Stimulated activated memory B cell treated with anti-CD40 and anti-IgM and Interleukin-4, amounts not matched to agents 10 μg/mL and 1 μg/mL and 100 μg/mL, for 72 hours (primary cell): ENCODE measurements at places on chromosomes 5 and 9.
A peak's percentile ranks its signal among the peaks of the same experiment; 100 is the strongest.

DNA sequence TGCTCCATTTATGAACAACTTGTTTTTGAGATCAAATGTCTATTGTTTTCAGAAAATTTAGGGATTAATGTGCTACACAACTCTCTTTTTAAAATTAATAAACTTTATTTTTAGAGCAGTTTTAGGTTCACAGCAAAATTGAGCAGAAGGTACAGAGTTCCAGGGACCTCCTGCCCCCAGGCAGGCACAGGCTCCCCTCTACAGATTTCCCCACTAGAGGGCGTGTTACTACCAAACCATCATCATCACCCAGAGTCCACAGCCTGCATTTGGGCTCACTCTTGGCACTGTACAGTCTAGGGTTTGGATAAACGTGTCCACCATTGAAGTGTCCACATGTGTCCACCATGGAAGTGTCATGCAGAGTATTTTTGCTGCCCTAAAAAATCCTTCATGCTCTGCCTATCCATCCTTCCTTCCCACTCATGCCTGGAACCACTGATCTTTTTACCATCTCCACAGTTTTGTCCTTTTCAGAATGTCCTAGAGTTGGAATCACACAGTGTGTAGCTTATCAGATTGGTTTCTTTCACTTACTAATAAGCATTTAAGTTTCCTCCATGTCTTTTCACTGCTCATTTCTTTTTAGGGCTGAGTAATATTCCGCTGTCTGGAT, 61.7 kb downstream of the MRPL36 start:
- ATAC-seq, result no peak

- no peak for ATAC-seq
These were observed 15.7 kb downstream of the PIP5K1B start for GRCh38 chr9:68720656-68721313.

DNA sequence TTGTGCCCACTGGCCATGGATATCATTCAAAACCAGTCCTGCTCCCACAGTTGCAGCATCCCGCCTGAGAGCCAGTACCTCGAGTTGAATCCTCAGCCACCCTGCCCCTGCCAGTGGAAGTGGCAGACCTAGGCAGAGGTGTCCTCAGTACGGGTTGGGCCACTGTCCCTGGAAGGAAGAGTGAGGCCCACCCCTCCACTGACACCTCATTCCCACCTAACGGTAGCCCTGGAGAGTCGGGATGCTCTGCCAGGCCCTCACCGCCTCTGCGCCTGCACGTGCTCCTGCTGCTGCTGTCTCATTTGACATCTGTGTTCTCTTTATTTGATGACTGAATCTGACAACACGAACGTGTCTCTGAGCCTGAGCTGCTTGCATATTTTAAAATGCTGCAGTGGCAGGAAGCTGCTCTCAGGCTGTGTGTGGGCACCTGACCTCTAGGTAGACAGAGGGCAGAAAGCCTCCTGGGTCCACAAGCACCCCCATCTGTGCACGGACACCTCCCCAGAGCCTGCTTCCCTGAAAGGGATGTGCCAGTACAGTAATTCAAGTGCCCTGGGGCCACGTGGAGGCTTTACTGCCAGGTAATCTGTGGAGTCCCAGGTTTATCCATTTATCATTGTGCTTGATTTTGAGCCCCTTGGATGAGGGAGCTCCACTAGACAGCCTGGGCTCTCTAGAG, 194.7 kb downstream of the CACNA1B start:
- no peak for ATAC-seq

GRCh38 chr5:65481635-65482295, at the start of gene ADAMTS6:
TSS of gene ADAMTS6 (minus strand) at chr5:65481920. CDS start at chr5:65473673, 8,247 bp downstream.
- peak; percentile 96 for ATAC-seq

DNA sequence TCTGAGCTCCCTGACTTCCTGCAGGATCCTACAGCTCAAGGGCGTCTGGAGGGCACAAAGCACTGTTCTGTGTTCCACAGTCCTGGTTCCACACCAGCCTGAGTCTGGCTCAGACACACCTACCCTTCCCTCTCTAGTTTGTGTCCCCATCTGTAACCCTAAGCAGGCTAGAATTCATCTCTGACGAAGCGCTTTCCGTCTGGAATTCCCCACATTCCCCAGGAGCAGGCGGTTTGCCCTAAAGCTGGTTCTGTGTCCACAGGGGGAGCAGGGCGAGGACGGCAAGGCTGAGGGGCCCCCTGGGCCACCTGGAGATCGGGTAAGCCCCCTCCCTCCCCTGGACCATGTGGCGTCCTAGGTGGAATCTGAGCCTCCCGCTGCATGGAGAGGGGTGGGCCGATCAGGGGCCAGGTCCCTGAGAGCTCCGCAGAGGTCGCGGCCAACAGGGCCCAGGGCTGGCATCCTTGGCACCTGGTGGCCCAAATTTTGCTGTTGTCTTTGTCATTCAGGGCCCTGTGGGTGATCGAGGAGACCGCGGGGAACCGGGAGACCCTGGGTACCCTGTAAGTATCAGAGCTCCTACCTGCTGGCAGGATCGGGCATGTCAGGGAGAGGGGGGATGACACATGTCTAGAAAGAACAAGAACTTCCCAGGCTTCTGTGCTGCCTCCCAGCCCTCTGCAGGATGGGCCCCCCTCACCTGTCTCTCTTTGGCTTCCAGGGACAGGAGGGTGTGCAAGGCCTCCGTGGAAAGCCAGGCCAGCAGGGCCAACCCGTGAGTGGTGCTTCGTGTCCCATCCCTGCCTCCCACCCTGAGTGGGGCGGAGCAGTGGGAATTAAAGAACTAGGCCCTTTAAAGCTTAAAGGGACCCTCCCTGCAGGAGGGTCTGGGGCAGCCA, 34.5 kb upstream of the ORM1 start:
- peak; percentile 14 for ATAC-seq

GRCh38 chr5:106894964-106895363, 775.8 kb downstream of the EFNA5 start:
- no peak for ATAC-seq

DNA sequence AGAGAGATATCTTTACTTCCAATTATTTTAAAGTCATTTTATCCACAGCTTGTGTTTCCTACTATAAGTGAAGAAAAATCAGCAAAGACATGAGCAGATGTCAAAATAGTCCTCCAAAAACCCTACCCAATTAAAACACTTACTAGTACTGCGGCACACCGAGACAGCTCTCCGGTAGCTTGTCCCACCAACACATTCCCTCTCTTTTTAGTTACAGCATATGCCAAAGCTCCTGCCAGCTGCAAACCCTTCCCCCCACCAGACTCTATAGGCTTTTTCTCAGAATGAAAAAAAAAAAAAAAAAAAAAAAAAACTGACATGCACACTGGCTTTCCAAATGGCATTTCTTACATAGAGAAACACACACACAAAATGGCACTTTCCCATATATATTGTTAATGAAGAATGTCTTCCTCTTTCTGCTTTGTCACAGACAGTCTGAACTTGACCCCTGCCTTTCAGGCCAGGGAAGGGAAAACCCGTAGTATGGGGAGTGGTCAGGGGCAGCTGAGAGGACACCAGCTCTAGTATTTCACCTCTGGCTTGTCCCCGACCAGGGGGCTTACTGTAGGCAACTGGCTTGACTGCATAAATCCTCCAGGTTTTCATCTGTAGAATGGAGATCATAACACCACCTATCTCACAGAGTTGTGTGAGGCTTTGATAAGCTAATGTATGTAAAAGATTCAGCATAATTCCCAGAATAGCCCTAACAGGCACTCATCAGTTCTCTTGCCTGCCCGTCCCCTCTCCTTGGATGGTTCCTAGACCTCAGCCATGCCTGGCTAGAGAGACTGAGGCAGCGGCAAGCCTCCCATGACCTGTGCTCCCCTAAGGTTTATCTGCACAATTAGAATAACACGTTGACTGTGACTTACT, 233.6 kb downstream of the CRB2 start:
- ATAC-seq, result no peak

- no peak for ATAC-seq
These were observed 134.9 kb downstream of the PRDM6 start for GRCh38 chr5:123223921-123224320.

DNA sequence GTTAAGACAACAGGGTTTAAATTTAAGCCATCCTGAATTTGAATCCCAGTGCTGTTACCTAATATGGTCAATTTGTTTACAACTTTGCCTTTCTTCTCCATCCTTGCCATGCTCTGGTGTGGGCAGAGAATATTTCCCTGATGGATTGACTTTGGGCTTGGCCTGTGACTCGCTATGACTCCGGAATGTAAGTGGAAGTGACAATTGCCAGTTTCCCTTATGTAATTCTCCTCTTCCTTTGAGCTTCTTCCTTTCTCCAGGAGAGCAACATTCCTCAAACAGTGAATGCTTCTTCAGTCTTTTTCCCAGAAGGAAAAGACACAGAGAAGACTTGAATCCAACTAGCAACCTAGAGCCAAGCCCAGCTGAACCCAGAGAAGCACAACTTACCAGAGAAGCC, 159.1 kb downstream of the LURAP1L start:
- no peak for ATAC-seq
